ENCODE measurements at places on chromosomes 16 and 17. TPM values are rescaled to one million over a fixed set of nuclear protein-coding genes. Genes with fewer than 3 reads are reported as not detected.

PRSS33 gene
- total RNA-seq = 1.8 TPM

OR1G1 gene
- total RNA-seq = not detected

SHBG gene
- total RNA-seq = 0.89 TPM

KRTAP4-4 gene
- not detected for total RNA-seq

ABCA8 gene
- 19.2 TPM for total RNA-seq

KRTAP3-2 gene
- not detected for total RNA-seq

KRTAP2-1 gene
- not detected for total RNA-seq

HBA1 gene
- total RNA-seq = 54.8 TPM

TNFRSF13B gene
- total RNA-seq = 0.32 TPM

TBC1D3H gene
- total RNA-seq = not detected

CHST6 gene
- 0.20 TPM for total RNA-seq

DNA sequence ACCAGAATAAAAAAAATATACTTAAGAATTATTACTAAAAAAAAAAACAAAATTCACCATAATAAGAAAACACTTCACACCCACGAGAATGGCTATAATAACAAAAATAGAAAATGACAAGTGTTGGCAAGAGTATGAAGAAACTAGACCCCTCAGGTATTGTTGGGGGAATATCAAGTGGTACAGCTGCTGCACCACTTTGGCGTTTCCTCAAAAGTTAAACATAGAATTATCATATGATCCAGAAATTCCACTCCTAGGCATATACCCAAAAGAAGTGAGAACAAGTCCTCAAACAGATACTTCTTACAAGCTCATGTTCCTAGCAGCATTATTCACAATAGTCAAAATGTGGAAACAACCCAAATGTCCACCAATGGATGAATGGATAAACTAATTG, 26.3 kb downstream of the AMFR start:
- DNase-seq = no peak

GRCh38 chr16:27795992-27796614, 246.2 kb downstream of the KATNIP start:
- DNase-seq = peak; percentile 40

GRCh38 chr16:87165885-87166284, 151.3 kb downstream of the C16orf95 start:
- DNase-seq = no peak

DNA sequence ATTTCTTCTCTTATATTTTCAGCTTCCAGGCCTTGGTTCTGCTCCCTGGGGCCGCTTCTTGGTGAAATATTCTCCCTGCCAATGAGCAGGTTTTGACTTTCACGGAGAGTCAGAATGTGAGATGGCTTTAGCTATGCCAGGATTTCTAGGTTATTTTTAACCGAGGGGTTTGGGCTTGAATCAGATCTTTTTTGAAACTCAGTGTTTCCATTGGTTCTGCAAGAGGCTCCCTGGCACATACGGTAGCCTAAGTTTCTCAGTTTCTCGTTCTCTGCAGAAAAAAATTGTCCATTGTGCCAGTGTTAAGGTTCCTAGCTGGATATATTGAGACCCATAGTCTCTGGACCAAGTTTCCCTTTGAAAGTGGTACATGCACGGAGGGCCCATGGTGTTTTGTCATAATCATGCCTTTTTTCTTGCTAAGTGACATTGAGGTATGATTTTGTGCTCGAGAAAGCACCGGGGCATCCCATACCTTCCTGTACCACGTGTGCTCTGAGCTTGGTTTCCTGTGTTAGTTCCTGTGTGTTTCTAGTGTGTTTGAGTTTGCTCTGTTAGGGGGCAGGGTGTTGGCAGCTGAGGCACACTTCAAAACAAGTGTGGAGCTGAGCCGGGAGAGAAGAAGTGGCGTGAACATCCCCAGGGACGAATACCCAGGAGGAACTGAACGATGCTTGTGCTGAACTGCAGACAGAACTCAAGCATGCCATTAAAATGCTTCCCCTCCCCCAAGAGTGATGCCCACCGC, 127.2 kb downstream of the HS3ST3B1 start:
- no peak for DNase-seq

GRCh38 chr17:28466001-28466400, 7.4 kb upstream of the SLC13A2 start:
- no peak for DNase-seq

- DNase-seq = no peak
Measured at GRCh38 chr16:65702707-65703402, 581.0 kb upstream of the CDH11 start.

DNA sequence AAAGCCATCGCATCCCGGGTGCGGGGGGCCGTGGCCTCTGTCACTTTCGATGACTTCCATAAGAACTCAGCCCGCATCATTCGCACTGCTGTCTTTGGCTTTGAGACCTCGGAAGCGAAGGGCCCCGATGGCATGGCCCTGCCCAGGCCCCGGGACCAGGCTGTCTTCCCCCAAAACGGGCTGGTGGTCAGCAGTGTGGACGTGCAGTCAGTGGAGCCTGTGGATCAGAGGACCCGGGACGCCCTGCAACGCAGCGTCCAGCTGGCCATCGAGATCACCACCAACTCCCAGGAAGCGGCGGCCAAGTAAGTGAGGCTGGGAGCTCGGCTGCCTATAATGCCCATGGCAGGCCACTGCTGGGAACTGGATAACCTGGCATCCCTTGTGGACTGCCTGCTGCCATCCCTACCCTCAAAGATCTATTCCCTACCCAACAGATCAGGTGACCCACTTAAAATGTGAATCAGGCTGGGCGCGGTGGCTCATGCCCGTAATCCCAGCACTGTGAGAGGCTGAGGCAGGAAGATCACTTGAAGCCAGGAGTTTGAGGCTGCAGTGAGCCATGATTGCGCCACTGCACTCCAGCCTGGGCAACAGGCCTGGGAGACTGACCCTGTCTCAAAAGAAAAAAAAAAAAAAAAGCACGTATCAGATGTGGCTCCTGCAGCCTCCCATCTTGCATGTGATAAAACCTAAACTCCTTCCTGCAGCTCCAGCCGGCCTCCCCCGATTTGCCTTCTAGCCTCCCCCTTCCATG, 18.3 kb downstream of the CDIPT start:
- no peak for DNase-seq

- DNase-seq = no peak
Measured at GRCh38 chr16:19901164-19901563, 16.5 kb upstream of the GPRC5B start.

DNA sequence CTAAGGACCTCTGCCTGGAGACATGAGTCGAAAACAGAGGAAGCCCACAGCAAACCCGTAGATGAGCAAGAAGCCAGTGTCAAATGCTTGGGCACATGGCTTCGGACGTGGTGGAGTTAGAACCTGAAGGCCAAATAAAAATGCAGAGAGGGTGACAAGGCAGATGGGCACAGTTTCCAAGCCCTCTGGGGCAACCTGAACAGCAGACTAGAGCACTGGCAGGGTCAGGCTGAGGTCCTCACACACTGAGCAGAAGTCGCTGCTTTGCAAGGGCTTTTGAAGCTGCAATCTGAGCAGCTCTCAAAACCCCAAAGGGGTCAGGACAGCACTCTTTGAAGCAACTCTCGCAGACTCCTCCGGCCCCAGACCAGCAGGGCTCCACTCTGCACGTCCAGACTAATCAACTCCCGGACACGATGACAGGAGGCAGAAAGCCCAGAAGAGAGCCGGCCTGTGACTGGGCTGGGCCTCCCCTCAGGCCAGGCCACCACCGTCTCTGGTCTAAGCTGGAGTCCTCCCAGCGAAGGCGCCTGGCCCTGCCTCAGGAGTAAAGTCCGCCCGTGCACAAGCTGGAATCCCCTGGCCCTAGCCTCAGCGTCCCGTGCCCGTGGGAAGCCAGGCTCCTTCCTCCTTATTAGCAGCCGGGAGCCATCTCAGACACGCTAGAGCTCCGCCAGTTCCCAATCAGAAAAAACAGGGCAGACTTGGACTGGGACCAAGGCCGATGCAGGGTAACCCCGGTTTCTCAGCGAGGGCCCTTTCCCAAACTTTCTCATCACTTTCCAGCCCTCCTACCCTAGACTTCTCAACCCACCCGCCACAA, 924 bp downstream of the SMARCD2 start:
- peak; percentile 49 for DNase-seq

- DNase-seq = no peak
Measured at GRCh38 chr17:238071-238963, 56.9 kb upstream of the DOC2B start.

DNA sequence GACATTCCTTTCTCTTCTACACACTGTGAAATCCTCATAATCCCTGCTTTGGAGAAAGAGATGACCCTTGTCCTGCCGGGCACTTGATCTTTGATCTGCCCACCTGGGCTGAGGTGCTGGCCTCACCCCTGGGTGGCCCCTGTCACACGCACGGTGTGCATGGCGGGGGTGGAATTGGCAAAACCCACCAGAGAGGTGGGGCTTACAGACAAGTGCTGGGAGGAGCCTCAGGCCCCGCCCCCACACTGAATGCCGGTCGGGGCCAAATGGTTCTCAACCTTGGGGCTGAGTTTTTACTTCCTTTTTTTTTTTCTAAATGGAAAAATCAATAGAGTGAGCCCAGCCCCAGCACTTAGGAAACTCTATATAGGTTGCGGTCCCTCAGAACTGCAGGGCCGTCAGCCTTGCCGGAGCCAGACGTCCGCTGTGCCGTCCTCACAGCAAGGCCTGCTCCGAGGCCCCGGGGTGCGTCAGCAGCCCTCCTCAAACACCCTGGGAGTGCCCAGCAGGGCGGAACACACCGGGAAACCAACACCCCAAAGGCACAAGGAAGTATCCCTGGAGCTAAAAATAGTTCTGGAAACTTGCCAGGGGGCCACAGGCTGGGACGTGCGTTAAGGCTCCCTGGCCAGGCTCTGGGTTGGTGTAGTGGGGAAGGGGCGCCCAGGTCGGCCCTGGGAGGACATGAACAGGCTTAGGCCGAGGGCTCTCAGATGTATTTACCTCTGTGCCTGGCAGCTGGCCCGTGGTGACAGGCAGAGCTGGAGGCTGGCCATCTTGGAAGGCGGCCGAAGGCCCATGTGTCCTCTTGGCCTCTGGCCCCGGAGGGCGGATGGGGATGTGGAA, 11.0 kb downstream of the GPRC5C start:
- DNase-seq = peak; percentile 89

- no peak for DNase-seq
Measured at GRCh38 chr16:65106757-65107156, 15.1 kb downstream of the CDH11 start.

GRCh38 chr17:19748807-19749193, 702 bp upstream of the ALDH3A1 start:
- DNase-seq = no peak

DNA sequence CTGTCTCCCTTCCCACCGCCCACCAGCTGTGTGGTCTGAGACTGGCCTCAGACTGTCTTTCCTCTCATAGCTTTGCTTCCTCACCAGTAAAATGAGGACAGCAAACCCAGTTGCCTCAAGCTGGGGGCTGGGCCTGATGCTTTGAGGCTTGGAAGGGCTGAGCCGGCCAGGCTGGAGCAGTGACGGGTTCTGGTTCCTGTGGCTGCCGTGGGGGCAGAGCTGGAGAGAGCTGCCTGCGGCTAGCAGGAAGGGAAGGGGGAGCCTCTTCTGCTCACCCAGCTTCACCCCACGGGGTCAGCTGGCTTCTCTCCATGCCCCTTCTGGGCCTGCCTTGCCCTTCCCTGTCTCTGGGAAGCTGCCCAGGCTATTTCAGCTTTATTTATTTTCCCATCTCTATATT, 23.7 kb downstream of the LASP1 start:
- DNase-seq = peak; percentile 51

GRCh38 chr17:75783069-75783783, 1.4 kb upstream of the UNK start:
- DNase-seq = no peak

- DNase-seq = no peak
Measured at GRCh38 chr17:43418441-43419374, 19.9 kb downstream of the ARL4D start.

All from mucosa of gallbladder (tissue), 1 donor.